ENCODE measurements at places on chromosomes 16 and 17. TPM values are rescaled to one million over a fixed set of nuclear protein-coding genes. Genes with fewer than 3 reads are reported as not detected.

- DNase-seq, result no peak
Observed at GRCh38 chr17:58605986-58606385, 85.9 kb downstream of the TEX14 start.

DNA sequence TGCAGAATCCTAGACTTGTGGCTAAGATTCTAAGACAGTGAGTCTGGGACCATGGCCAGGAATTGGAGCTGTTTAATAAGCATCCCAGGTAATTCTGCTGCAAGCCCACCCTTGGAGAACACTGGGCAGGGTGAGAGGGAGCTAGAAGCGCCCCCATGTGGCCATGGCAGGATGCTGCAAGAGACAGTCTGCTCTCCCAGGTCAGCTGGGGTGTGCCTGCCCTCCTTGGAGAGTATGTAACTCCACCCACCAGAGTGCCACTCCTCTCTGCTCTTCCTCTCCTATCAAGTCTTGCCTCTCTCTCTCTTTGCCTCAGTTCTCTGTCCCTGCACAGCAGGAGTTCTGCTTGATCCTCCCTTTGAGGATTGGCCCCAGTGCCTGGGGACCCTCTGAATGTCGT lies 14.9 kb downstream of the RCVRN start:
- no peak for DNase-seq

- DNase-seq, result no peak
Observed at GRCh38 chr16:66594739-66595138, 9.8 kb upstream of the CMTM3 start.

Gene RNF222
- polyA plus RNA-seq, result 0.09 TPM

Gene GINS2
- 6.5 TPM for polyA plus RNA-seq
